ENCODE measurements at places on chromosomes 7 and 10.
A peak's percentile ranks its signal among the peaks of the same experiment; 100 is the strongest.

- DNase-seq: no peak
Measured at GRCh38 chr10:86362129-86362527, 4.5 kb downstream of the GRID1 start.

- no peak for DNase-seq
Measured at GRCh38 chr7:40306596-40306995, 171.8 kb downstream of the SUGCT start.

DNA sequence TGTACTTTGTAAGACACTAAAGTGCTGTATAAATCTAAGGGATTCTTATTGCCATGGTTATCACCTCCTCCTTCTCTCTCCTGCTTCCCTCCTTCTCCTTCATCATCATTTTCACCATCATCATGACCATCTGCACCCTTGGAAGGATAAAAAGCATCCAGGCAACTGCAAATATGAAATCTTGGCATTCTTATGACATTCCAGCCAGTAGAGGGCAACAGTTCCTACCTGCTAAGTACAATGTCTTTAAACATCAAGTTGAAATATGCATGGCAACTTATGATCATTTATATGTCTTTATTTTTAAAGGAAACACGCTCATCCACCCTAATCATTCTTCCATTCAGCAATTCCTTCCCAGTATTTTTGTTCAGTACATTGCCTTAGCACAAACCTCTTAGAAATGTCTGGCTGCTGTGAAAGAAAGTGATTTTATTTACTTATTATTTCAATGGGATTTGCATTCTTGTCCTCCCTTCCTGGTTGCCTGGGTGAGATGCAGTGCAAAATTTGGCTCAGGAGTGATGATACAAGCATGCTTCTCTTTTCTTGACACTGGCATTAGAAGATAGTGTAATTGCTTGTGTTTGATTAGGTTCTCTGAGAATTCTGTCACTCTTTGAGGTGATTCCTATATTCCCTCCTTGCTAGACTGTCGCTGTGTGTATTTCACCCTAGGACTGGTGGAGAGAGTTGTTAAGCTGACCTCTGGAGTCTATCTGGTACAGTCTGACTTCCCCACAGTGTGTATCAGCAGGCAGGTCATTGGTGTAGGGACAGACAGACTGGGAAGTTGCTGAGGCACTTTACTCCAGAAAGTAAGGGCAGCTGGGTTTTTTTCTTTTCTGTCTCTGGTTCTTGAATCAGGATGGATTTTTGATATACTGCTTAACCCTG is 188.5 kb upstream of the BMPER start:
- no peak for DNase-seq

GRCh38 chr10:83925133-83925532 is 214.2 kb upstream of the GHITM start:
- no peak for DNase-seq

- no peak for DNase-seq
Measured at GRCh38 chr10:125707541-125708468, 11.7 kb upstream of the EDRF1 start.

DNA sequence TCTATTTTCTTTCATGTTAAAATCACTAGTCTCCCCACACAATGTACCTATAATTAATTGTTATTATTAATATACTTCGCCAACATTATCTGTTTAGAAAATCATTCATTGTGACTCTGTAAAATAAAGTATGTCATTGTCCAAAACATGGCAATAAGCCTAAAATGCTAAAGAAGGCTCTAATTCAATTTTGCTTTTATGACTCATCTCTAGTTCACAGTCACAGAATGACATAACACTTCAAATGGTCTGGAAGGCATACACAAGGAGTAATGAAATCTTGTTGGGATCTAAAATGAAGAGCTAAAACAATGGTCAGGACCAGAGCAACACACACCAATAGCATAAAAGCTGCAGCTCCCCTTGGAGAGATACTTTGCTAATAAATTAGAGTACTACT is 505.8 kb downstream of the GPAM start:
- no peak for DNase-seq

DNA sequence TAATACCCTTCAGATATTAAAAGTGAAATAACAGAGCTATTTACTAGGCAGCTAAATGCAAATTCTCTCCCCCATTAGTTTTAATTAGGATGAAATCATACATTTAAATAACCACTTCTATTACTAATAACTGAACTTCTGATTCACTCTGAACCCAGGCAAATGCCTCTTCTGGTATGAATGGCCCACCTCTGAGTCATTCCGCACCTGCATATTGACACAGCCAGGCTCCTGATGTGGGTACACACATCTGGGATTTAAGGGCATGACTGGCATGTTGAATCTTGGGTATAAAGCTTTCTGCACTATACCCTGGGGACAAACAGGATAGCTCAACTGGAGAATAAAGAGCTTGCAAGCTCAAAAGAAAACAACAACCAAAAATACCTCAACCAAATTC is 140.9 kb downstream of the AUTS2 start:
- peak; percentile 2 for DNase-seq

DNA sequence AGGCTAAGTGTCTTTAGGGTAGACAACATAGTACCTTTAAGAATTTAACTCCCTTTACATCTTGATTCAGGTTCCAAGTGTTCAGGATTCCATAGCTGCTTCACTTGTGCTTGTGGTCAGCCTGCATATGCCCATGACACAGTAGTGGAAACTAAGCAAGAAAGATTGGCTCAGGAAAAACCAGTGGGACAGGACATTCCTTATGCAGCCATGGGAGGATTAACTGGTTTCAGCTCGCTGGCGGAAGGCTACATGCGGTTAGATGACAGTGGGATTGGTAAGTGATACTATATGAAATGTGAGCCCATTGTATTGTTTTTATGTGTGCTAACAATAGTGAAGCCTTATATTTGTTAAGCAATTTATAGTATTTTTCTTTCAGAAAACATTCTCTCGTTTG is 11.3 kb downstream of the FAM221A start:
- DNase-seq: no peak

GRCh38 chr7:32150589-32150988 is 80.4 kb upstream of the PDE1C start:
- DNase-seq: no peak

GRCh38 chr10:20105236-20105635 is 289.0 kb downstream of the PLXDC2 start:
- DNase-seq: no peak

- DNase-seq: no peak
Measured at GRCh38 chr7:82053453-82054032, 283.7 kb upstream of the HGF start.

DNA sequence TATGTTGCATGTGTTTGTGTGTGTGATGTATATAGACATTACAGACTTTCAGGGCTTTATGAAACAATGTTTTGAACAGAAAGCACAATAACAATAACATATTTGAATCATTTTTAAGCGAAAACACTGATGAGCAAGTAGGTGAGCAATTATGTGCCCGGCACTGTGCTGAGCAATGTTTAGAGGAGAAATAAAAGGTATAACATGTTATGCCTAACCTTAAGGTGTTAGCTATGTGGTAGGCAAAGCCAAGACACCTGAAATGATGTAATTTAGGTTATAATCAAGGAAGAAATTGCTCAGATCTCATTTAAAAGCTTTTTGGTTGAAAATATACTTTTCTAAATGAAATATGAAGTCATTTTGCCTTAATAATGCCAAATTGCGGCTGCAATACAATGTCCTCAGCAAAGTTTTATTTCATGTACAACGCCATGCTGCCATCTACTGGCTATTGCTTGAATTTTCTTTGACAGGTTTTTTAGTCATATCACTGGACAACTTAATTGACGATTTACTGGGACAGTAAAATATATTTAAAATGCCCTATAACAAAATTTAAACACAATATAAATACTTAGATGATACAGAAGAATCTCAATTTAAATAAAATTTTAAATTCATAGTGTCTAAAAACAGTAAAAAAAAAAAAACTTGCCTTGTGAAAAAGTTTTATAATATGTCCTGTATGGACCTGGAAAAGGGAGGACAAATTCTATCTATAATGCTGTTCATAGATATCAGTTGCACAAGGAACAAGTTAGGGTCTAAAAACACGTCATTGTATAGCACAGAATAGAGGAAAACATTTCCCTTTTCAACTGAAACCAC is 131.1 kb upstream of the CDK1 start:
- no peak for DNase-seq

GRCh38 chr7:50246551-50246950 is 58.0 kb upstream of the IKZF1 start:
- DNase-seq: no peak

- DNase-seq: no peak
Measured at GRCh38 chr7:81516898-81517297, 252.9 kb downstream of the HGF start.

- no peak for DNase-seq
Measured at GRCh38 chr7:139784648-139785047, 6.8 kb upstream of the HIPK2 start.

DNA sequence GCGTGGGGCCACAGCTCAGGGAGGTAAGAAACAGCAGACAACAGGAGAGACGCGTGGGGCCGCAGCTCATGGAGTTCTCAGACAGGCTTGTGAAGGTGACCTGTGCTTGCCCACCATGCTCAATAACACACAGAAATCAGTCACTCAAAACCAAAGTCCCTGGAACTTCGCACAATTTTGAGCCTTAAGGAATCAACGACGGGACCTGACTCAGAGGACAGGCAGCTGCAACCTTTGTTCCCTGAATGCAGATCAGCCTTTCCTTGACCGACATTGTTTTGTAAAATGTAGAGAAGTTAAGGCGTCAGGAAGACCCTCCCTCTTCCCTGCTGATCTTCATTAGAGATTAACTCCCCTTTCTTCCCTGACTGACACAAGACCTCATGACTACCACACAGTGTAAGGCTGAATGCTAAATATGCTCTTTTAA is 8.5 kb upstream of the KNDC1 start:
- no peak for DNase-seq

DNA sequence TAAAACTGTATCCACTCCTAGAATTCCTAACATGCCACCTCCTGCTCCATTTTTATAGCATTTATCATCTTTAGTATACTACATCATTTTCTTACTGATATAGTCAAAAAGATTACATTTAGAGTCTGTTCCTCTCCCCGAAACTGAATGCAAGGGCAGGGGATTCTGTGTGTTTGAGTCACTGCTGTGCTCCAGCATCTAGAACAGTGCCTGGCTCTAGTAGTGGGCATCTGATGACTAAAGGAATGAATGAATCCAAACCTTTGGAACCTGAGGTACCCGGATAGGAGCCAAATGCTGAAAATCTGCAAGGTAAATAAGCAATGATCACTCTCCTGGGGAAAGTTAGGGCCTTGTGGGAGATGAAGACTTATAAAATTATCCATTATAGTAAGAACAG is 18.9 kb downstream of the GOT1 start:
- no peak for DNase-seq

DNA sequence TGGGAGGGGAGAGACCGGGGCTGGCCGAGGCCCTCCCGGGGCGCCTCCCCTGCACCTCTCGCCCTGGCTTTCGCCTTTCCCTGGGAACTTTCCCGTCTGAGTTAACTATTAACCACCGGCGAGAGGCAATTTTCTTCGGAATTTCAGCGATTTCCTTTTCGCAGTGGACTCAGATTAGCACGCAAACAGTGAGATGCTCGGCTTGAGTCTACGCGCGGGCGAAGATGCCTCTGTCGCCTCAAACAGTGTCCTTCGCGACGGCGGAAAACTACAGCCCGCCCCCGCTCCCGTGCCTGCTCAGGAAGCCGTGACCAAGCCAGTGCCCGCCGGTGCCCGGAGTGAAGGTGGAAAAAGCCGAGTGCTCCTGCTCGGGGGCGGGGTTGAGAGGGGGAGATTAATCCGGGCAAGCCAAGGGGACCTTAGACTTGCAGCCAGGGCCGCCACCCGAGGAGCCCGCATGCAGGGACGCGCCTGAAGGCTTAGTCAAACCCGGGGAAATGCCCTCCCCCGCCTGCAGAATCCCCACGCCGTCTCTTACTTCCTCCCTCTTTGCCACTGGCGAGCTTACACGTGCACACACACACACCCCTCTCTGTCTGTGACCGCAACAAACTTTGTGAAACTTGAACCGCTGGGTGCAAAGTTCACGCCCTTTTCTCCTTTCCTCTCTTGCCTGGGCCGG is 14.5 kb upstream of the PAX2 start:
- DNase-seq: no peak

DNA sequence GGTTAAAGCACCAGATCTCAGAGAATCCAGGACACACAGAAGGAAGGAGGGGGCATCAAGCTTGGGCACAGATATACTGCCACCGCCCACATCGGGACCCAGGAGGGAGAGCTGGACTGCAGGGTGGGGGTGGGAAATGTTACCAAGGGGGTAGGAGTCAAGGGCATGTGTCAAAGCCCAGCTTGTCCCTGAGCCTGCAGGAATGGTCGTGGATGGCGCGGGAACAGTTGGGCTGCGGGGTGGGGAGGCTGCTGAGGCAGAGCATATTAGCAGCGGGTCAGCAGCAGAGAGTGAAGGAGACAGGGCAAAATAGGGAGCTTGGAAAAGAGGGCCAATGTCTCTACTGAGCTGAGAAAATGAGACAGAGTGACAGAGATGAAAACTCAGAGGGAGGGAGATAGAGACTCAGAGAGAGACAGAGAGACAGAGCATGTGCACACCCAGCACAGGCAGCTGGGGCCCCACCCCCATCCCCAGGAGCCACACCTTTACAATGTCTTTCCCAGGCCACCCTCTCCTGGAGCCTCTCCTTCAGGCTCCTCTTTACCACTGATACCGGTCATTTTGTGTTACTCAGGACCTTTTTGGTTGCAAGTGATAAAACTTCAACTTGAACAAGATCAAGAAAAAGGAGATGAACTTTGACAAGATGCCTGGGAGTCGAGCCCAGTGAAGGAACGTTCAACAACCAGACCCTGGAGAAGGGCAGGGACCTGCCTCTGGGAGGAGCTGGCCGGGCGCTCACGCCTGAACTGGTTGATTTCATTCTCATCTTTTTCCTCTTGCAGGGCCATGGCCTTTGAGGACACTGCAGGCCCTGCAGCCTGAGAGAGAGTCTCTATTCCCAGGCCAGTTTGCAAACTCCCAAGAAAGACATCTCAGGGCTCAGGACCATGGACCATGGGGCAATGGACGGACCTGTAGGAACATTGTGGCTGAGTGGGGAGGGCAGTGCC is 50.0 kb downstream of the AOC1 start:
- DNase-seq: no peak

DNA sequence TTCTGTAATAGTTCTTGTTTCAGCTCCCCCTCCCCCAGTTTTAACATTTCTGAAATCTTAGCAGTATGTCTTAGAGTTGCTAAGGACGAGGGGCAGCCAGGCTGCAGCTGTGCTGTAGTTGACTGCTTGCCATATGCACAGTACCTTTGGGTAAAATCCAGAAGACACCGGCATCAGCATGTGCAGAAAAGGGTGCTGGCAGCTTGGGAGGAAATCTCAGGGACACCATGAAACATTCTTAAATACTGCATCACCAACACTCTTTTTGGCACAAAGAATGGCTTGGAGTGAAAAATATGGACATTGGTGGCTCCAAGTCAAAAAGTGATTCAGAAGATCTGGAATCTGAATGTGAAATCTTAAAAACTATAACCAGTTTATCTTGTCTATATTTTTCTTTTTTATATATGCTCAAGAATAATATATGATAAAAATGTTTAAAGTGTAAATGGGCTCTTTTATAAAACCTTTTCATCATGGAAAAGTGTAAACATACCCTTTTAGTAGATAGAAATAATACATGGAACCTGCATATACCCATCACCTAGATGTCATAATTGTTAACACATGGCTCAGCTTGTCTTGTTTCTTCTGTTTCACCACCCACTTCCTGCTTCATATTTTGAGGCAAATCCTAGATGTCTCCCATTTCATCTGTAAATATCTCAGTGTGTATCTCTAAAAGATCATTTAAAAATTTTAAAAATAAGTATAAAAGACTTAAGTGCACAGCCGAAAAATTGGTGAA is 34.4 kb upstream of the ARMS2 start:
- DNase-seq: no peak

Data from stimulated activated CD8-positive, alpha-beta memory T cell treated with anti-CD3 and anti-CD28 coated beads, Interleukin-2, amount 100 ng/mL, for 48 hours (primary cell).